ENCODE measurements at places on chromosomes 7 and 10.

DNA sequence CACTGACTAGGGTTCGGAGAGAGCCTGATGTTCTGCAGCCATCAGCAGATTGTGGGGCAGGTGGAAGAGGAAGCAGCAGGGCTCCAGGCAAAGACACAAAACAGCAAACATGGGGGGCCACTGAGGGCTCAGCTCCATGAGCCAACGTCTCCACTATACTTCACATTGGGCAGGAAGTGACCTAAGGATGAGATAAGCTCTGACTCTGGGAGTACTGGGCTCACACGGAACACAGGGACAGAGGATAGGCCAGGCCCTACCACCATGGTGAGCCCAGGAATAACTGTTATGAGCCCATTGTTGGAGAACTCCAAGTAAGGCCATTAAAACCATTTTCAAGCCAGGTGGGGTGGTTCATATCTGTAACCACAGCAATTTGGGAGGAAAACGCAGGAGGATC is 14.9 kb upstream of the MRPS24 start:
- no peak for DNase-seq

- DNase-seq, result no peak
These were observed 2.3 kb downstream of the GRM8 start for GRCh38 chr7:127250312-127251035.

- DNase-seq, result no peak
These were observed 453.2 kb upstream of the GALNT17 start for GRCh38 chr7:70678621-70679251.

DNA sequence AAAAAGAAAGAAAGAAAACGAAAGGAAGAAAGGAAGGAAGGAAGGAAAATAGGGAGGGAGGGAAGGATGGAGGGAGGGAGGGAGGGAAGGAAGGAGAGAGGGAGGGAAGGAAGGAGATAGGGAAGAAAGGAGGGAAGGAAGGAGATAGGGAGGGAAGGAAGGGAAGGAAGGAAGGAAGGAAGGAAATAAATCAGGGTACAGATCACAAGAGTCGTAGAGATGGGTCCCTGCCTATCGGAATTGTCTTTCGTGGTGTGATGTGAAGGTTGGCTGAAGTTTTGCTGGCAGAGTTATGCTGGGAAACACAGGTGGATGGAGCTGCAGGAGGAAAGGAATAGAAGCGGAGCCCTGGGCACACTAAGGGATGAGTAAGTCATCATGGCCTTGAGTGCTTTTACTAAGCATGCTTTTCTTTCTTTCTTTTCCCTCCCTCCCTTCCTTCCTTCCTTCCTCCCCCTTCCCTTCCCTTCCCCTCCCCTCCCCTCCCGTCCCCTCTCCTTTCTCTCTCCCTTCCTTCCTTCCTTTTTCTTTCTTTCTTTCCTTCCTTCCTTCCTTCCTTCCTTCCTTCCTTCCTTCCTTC is 11.9 kb upstream of the TPST1 start:
- DNase-seq, result no peak

GRCh38 chr10:31702005-31702404 is 226.6 kb downstream of the ARHGAP12 start:
- DNase-seq, result no peak
